Hematopoietic multipotent progenitor cell treated with erythropoietin and hydrocortisone succinate and interleukin-3 and kit ligand, for 8 days (in vitro differentiated cells): ENCODE measurements at places on chromosomes 1 and 21.

GRCh38 chr1:164771041-164771618 lies 212.1 kb downstream of the PBX1 start:
- no peak for DNase-seq

DNA sequence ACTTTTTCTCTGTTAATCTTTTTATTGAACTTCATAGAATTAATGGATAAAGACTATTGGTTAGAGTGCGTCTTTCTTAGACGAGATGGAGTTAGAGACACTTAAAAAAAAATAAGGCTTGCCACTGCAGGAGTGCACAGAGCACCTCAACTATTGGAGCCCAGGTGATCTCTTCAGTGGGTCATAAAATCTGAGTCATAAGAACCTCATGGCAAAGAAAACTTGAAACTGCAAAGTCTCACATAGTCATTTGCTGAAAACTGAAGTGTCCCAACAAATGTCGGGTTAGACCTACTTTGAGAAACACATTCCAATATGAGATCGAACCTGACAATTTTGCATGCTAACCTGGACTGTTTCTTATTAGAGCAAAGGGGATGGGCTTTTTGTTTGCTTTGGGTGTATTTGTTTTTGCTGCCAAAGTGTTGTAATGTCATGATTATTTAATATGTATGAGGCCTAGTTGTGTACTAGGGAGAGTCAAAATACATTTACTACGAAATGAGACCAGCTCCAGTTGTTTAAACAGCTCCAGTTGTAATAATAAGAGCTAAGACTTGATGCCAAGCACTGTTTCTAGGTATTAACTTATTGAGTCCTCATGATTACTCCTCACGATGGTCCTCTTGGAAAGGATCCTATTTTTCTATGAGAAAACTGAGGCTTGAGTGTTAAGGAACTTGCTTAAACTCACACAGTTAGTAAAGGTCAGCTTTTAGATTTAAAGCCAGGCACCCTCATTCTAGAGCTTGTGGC lies 65.1 kb downstream of the DDR2 start:
- DNase-seq: no peak

- DNase-seq: no peak
Measured at GRCh38 chr1:81989524-81989923, 188.8 kb downstream of the ADGRL2 start.

GRCh38 chr1:183645531-183645930 lies 7.6 kb downstream of the APOBEC4 start:
- peak; percentile 47 for DNase-seq

DNA sequence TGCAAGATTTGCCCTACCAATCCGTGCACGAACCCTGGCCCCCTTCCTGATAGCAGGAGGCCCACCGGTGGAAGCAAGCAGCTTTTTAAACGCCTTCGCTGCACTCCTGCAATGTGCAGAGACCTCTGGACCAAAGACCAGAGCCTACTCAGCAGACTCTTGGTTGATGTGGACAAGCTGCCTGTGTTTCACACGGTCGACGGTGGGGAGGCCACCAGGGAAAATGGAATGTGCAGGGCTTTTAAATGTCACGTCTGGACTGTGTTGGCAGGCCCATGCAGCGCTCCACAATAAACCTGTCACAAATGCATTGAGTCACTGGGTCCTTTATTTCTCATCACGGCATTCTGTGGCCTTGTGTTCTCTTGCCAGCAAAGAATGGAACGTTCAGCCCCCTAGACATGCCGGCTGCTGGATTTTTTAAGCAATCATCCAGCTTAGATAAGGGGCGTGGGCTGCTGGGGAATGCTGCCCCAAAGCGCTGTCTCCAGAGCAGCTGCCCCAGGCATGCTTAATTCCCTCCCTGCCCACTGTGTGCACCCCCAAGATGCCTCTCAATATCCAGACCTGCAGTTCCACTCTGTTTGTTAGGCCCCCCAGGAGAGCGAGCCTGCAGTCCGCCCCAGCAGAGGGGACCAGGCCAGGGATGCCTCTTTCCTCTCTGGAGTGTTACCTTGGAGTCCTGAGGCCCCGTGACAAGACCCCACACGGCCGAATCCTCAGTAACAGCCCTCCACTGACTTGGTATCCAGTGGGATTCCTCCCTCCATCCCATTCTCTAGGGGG lies 71.3 kb downstream of the ATP5PO start:
- no peak for DNase-seq

GRCh38 chr1:165912638-165913037 lies 85.2 kb downstream of the UCK2 start:
- no peak for DNase-seq

GRCh38 chr21:44836666-44837471 lies 19.0 kb upstream of the SUMO3 start:
- DNase-seq: peak; percentile 22

GRCh38 chr1:239606850-239607400 lies 220.6 kb downstream of the CHRM3 start:
- no peak for DNase-seq

- no peak for DNase-seq
Measured at GRCh38 chr1:78229344-78229743, 183.6 kb downstream of the GIPC2 start.

DNA sequence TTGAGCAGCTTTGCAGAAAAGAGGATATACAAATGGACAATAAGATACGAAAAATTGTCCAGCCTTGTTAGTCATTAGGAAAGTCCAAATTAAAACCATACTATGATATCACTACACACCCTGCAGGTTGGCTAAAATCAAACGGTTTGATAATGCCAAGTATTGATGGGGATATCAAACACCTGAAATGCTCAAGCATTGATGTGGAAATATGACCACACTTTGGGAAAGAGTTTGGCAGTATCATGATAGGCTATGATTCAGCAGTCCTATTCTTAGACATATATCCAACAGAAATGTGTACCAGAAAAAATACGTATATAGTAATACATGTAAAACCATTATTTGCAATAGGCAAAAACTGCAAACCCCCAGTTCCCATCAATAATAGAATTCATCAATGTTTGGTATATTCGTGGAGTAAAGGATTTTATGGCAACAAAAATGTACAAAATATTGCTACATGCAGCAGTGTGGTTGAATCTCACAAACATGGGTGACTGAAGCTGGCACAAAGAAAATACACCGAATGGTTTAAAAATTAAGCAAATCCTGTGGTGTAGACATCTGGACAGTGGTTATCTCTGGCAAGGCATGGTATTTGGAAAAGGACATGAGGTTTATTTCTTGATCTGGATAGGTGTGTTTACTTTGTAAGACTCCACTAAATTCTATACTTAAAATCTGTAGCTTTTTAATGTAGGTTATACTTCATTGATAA lies 243.2 kb downstream of the FGGY start:
- no peak for DNase-seq
